ENCODE measurements at places on chromosomes 12 and 14.
A peak's percentile ranks its signal among the peaks of the same experiment; 100 is the strongest.

GRCh38 chr14:22007363-22007762 lies 333.7 kb upstream of the OR4E1 start:
- no peak for DNase-seq

DNA sequence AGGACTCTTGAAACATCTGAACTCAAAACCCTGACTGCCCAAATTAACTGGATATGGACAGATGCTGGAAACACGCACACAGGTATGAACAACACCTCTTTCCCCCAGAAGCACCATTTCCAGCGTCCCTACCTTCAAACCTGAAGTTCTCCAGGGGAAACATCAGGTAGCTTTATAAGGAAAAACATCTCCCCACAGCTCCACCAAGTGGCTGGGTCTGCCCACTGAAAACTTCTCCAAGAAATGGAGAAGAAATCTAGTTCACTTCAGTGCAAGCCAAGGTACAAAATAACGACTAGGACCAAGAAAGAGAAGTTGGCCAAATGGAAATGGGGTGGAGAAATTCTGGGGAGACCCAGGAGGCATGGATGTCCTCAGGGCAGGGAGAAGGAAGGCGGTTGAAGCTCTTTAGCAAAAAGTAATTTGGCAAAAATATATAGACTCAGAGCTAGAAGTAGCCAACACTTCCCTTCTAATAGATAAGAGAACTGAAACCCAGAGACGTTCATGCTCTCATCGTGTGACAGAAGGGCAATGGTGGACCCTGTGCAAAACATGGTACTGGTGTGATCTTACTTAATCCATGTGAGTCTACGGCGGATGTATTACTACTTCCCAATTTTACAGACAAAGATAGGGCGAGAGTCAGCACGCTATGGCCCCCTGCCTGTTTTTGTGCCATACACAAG lies 10.5 kb upstream of the NUAK1 start:
- peak; percentile 42 for DNase-seq

- peak; percentile 33 for DNase-seq
Observed at GRCh38 chr14:20866963-20867362, 24.2 kb upstream of the RNASE3 start.

GRCh38 chr12:47721431-47721973 lies 3.8 kb downstream of the ENDOU start:
- DNase-seq, result no peak

DNA sequence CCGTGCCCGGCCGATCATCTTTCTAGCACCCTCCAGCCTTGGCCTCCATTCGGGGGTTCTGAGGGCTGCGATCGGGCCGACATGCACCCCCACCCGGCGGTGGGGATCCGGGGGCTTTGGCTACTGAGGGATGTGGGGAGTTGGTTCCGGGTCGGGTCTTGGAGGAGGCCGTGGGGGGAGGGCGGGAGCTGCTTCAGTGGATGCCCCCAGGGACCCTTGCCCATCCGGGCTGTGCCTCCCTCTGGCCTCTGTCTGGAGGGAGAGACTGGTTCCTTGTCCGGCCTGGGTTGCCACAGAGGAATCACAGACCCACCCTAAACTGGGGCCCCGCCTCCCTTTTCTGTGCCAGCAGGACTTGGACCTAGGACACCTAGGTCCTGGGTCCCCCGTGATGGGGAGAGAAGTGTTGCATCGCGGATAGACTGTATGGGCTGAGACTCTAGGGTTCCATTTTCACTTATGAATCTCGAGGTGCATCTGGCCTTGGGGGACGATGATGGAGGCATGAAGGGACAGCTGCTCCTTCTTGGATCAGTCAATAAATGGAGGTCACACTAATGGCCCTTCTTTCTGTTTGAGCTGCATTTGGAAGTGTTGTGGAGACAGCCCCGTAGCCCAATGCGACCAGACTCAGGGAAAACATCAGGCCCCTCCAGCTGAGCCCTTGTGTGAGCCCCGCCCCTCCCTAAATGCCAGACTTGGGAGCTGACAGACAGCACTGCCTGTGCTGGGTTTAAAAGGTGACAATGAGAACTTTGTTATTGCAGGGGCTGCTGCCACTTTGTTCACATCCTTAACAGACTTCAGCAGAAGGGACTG lies 577 bp downstream of the DTX3 start:
- DNase-seq, result no peak
